ENCODE measurements at places on chromosomes 5 and 9.

DNA sequence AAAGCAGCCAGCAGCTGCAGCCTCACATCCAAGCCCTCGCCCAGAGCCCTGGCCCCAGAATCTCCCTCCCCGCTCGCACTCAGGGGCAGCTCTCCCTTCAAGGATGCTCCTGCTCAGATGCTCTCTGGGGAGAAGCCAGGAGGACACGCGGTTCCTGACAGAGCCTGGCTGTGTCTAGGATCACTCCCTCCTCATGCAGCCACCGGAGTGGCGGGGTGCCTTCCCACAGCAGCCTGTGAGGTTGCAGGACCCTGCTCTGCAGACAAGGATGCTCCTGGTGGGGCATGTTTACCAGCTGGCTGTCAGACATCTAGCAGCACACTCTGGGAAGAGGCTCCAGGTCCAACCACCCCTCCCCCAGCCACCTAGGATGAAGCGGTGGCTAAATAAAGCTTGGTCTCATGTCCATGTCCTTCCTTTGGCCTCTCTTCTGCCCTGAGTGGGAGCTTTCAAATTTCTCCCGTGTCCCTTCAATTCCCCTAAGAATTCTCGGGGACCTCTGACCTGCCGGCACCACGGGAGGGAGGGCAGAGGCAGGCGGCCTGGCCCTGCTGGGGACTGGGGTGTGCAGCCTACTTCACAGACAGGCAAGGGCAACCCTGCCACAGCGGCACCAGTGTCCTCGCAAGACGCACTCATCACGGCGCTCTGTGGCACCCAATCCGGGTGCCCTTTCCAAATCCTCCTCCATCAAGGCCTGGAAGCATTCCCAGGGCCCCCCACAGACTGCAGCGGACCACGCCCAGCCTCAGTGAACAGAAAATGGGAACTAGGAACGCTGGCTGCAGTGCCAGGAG is 88.3 kb upstream of the SARDH start:
- DNase-seq = peak; percentile 23

DNA sequence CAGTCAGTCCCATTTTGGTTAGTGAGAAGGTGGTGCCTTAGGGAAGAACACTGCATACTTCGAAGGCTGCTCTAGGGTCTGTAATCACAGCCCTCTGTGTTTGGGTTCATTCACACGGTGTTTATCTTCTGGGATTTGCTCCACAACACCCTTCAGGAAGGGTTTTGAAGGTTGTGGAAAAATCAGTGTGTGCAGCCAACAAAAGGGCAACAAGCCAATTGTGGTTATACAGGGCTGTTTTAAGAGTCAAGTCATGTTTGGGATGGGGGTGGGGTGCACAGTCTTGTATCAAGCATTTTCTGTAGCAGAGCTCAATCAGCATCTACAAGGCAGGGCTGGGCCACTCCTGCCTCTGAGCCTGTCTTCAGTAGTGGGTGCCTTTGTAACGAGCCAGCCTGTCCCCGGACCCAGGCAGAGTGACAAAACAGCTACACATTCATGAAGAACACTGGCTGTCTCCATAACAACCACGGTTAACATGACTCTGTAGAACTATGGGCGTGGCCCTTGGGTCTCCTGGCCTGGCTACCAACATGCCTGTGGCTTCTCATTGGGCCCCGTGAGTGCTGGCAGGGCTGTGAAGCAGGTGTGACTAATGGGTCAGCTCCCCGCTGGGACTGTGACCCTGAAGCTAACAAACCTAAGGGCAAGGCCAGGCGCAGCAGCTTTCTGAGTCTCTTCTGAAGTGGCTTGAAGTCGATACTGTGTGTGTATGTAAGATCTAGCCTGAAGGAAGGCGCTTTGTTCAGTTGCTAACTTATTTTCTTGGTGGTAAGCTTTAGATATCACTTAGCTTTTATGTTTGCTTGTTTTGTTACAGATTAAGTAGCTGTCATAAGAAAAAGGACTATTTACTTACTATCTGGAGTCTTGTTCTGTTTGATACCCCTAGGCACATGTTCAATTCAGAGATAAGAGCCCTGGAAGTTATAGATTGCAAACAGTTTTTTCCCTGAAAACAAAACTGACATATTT is 27.9 kb upstream of the GOLM1 start:
- DNase-seq = peak; percentile 0

DNA sequence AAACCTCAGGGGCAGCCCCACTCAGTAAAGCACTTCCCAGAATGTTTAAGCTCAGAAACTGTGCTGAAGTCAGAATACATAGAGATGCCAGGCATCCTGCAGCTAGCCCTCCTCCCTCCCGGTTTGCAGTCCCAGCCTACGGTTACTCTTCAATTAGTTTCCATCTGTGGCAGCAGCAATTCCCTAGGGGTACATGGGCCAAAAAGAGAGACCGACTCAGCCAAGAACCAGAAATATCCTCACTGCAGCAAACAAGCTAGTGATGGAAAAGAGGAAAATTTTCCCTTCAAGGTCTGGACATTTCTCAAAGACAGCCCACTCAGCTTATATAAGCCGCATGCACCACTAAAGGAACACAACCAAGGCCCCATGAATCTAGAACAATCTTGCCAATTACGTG is 89.1 kb upstream of the PPP2R2B start:
- peak; percentile 3 for DNase-seq

DNA sequence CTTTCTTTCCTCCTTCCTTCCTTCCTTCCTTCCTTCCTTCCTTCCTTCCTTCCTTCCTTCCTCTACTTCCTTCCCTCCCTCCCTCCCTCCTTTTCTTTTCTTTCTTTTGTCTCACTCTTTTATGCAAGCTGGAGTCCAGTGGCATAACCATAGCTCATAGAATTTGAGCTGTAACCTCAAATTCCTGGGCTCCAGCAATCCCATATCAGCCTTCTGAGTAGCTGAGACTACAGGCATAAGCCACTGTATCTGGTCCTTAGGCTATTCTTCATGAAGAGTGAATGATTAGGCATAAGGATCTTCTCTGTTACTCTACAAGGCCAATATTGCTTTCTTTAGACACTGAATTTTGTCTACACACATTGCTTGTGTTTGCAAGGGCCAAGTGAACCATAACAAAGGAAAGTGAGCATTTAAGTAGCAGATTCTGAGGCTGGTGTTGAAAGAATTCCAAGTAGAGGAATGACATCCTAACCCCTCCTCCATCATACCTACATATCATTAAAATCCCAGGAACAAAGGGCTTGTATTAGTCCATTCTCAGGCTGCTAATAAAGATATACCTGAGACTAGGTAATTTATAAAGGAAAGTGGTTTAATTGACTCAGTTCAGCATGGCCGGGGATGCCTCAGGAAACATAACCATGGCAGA is 293.2 kb downstream of the HCN1 start:
- DNase-seq = no peak

GRCh38 chr9:16552252-16552651 is 318.2 kb downstream of the BNC2 start:
- DNase-seq = no peak

GRCh38 chr9:15295761-15296405 is 11.1 kb downstream of the TTC39B start:
- no peak for DNase-seq

DNA sequence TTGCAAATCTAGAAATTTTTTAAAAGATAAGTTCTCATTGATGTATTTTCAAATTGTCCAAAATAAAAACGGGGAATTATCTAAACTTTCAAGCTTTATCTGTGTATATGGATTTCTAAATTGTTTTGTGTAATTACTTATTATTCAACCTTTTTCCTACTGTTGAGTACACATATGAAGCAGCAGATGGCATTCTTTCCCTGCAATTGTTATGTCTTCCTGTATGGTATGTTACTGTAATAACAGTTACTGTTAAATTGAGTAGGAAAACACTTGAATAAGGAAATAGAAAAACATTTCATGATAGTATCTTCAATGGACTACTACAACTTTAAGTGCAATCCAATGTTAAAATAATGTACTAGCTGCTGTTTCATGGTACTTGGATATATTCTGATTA is 124.8 kb downstream of the RANBP17 start:
- DNase-seq = peak; percentile 54

DNA sequence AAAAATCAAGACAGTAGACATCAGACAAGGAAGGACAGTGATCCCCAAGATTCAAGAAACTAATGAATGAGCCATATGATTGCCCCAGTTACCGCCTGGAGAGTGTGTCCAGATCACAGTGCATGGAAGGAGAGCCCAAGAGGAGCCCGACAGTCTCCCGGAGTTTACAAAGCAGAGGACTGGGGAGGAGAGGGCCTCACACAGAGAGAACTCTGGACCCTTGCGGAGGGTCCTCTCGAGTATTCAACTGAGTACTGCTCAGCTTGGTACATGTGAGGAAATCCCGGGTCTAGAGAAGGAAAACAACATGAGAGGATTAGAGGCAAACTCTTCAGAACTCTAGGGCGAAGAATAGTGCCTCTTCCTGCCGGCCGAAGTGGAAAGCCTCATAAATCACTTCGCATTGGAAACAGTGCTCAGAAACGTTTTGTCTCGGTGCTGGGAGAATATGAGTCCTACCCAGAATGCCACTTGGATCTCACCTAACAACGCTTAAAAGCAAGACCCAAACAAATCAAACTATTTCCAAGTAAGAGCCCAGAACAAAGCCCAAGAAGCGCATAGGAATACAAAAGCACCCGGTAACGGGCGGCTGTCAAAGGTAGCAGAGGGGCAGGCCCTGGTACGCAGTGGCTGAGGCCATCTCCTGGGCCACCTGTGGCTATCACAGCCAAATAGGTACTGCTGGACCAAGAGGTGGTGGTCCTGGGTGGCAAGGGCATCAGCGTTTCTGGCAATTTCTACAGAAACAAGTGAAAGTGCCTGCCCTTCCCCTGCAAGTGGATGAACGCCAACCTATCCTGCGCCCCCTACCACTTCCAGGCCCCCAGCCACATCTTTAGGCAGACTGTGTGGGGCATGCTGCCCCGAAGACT is 36.0 kb downstream of the FAM78A start:
- no peak for DNase-seq

- no peak for DNase-seq
Observed at GRCh38 chr9:75910731-75911130, 20.3 kb downstream of the PCSK5 start.

- peak; percentile 13 for DNase-seq
Observed at GRCh38 chr5:172370648-172371545, 83.4 kb downstream of the SH3PXD2B start.

GRCh38 chr5:174706997-174707572 is 17.3 kb upstream of the MSX2 start:
- DNase-seq = no peak

- no peak for DNase-seq
Observed at GRCh38 chr9:112647596-112647995, 70.3 kb downstream of the INIP start.

DNA sequence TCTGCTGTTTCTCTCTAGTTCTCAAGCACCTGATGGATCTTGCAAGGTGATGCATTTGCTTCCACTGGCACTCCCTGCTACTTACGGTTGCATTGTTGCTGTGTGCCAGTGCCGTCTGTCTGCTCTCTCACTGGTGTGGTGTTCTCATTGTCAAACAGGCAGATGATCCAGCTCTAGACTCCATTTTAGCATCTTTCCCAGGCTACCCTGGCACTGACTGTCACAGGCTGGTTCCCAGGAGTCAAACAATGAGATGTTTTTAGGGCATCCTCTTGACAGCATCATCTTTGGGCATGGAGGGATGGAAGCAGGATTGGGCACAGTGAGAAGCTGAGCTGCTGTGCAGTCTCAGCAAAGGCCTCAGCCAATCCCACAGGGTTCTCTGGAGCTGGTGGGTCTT is 12.9 kb downstream of the MTRR start:
- DNase-seq = no peak

DNA sequence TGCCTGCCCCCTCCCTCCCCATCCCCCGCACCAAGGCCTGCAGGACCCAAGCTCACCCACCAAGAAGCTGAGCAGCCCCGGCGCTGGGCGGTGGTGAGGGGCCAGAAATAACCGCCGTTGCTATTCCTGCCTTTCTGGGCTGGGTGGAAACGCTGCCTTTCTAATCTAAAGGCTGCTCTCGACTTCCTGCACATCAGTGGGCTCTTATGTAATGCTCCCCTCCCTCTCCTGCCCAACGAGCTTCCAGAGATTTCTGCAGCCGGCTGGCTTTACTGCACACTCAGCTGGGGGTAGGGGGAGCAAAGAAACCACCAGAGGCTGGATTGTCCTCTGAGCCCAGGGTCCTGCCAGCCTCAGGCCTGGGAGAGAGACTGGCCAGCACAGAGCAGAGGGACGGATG is 6.9 kb upstream of the EGR1 start:
- DNase-seq = no peak

GRCh38 chr9:3992924-3993323 is 306.9 kb downstream of the GLIS3 start:
- no peak for DNase-seq

- DNase-seq = no peak
Observed at GRCh38 chr5:94748212-94748611, 129.7 kb downstream of the SLF1 start.

DNA sequence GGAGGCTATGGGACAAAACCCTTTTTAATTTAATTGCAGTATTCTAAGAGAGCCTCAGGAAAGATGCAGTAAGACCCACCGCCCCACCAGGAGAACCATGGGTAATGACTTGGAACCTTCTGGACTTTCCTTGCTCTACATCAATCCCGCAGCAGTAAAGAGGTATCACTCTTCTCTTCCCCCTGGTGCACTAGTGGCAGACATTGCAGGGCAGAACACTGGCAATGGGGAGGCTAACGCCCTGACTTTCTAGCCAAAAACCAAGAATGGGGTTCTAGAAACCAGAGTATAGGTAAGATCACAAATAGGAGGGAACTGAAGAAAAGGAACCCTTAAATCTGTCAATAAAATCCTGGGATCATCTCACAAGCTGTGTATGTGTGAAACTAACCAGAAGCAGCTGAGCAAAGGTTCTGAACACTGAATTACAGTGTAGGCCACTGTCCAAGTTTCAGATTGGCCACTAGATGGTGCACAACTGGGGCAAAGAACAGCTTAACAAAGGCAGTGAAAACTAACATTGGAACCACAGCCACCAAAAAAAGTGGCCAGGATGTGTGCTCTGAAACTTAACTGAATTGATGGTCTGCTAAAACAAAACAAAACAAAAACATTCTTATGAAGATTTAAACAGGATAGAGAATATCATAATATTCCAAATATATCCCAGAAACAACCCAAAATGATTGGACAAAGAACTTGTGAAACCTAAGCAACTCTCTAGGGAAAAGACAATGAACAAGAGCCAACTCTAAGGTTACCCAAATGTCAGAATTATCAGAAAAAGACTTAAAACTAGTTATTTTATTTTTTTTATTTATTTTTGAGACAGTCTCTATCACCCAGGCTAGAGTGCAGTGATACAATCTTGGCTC is 6.6 kb upstream of the FAM151B start:
- peak; percentile 67 for DNase-seq

- DNase-seq = no peak
Observed at GRCh38 chr5:102800427-102800826, 45.3 kb downstream of the PAM start.

- no peak for DNase-seq
Observed at GRCh38 chr5:78487846-78488245, 127.4 kb downstream of the SCAMP1 start.

GRCh38 chr9:74577956-74578355 is 80.8 kb downstream of the RORB start:
- DNase-seq = no peak

GRCh38 chr9:95807326-95807947 is 68.1 kb upstream of the ERCC6L2 start:
- DNase-seq = no peak

All from NCI-H1694 treated with DMSO at 0.1 percent for 48 hours (cell line).